ENCODE measurements at places on chromosomes 1 and 21. TPM values are rescaled to one million over a fixed set of nuclear protein-coding genes. Genes with fewer than 3 reads are reported as not detected.

WNT2B gene
- total RNA-seq: 0.32 TPM

HPDL gene
- 2.6 TPM for total RNA-seq

SPRR5 gene
- total RNA-seq: not detected

IFI44L gene
- 2.7 TPM for total RNA-seq

OR10J1 gene
- total RNA-seq: not detected

UBASH3A gene
- total RNA-seq: not detected

DNA sequence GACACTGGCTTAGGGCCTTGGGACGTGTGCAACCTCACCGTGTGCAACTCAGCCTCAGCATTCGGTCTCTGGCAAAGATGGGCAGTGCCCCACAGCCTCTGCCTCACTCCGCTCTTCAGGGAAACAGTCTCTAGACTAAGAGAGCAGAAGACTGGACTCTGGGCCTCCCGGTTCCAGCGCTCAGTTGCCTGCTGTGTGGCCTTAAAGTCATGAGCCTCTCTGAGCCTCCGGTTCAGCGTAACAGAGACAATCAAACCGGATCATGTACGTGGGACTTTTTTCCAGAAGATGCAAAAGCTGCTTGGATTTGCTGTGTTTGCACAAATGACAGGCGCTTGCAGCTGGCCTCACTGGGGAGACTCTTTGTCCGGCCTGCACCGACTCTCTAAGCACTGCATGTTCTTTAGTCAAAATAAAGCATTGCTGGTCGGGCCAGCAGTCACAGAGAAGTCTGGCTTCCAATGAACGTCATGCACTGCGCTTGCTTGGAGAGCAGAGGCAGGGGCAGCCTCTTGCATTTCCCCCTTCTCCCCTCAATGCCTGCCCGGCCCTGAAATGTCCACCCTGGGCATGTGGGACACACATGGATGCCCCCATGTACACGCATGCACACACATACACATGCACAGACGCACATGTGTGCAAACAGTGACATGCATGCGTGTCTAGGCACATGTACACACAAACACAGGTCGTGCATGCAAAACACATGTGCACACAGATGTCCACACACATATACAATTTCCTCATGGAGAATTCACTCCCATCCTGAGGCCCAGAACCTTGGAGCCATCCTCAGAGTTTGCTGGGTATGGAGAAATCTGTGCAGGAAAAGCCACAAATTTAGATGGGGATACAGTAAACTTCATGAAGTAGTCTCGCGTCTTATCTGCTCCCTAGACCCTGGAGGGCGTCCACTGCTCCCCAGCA, 152.4 kb downstream of the PRDM16 start:
- no peak overlapping the region for H3K4me3 ChIP-seq
- H3K27ac ChIP-seq: no peak overlapping the region
- H3K27me3 ChIP-seq: peaks cover 46% of the 10 kb centered on the region
- peaks cover 5% of the 10 kb centered on the region for H3K4me1 ChIP-seq

DNA sequence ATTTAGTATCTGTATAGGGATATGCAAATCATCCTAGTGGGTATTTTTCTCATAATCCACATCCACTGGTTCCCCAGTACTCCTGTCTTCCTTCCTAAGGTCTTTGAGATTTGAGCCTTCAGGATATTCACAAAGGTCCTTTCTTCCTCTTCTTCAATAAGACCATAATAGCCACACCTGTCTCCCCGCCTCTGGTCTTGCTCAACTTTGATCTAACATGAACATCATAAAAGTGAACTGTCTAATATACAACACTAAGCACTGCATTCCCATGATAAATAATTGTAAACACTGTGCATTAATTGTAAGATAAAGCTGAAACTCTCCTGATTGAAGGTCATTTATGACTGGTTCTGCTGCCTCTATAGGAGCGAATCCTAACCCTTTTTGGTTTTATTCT, 184.6 kb downstream of the DENND1B start:
- no peak for DNase-seq
- H3K36me3 ChIP-seq: no peaks in the 10 kb centered on the region
- H3K27me3 ChIP-seq: no peaks in the 10 kb centered on the region
- H3K4me1 ChIP-seq: no peaks in the 10 kb centered on the region
- H3K27ac ChIP-seq: no peak overlapping the region

- no peak overlapping the region for H3K27ac ChIP-seq
- no peaks in the 10 kb centered on the region for H3K36me3 ChIP-seq
- no peak overlapping the region for H3K4me3 ChIP-seq
- DNase-seq: no peak
- no peaks in the 10 kb centered on the region for H3K27me3 ChIP-seq
These were observed 106.7 kb upstream of the C8B start for GRCh38 chr1:57072401-57073110.

GRCh38 chr1:5522531-5523145, 469.6 kb downstream of the NPHP4 start:
- no peak overlapping the region for H3K27ac ChIP-seq
- H3K36me3 ChIP-seq: no peaks in the 10 kb centered on the region
- no peak overlapping the region for H3K4me3 ChIP-seq
- H3K4me1 ChIP-seq: no peaks in the 10 kb centered on the region

GRCh38 chr1:103931891-103932290, 182.2 kb downstream of the AMY1C start:
- H3K27ac ChIP-seq: no peak overlapping the region
- H3K4me3 ChIP-seq: no peak overlapping the region
- H3K36me3 ChIP-seq: no peaks in the 10 kb centered on the region

DNA sequence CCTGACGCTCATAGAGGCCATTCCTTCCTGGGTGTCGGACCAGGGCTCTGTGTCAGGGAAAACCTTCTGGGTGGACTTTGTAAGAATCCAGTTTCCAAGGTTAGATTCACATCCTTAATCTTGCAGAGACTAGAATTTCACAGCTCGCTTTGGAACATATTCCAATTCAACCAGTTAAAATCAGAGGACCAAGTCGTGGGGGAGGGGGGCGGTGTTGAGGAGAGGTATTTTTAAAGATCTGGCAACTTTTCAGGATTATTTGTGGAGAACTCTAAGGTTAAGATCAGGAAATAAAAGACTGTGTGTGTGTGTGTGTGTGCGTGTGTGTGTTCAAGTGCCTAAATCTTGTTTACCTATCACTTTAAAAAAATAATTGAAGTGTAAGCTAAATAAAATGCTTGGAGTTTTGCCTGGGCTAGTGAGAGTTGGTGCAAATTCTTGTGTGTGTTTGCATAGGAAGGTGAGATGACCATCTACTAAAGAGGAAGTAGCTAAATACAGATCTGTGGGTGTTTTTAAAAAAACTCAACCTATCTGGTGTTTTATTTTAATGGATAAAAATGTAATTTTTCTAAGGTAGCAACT, 21.8 kb downstream of the TENT5C start:
- H3K4me1 ChIP-seq: peaks cover 23% of the 10 kb centered on the region
- no peaks in the 10 kb centered on the region for H3K27me3 ChIP-seq
- H3K27ac ChIP-seq: no peak overlapping the region
- H3K4me3 ChIP-seq: no peak overlapping the region
- no peaks in the 10 kb centered on the region for H3K36me3 ChIP-seq

DNA sequence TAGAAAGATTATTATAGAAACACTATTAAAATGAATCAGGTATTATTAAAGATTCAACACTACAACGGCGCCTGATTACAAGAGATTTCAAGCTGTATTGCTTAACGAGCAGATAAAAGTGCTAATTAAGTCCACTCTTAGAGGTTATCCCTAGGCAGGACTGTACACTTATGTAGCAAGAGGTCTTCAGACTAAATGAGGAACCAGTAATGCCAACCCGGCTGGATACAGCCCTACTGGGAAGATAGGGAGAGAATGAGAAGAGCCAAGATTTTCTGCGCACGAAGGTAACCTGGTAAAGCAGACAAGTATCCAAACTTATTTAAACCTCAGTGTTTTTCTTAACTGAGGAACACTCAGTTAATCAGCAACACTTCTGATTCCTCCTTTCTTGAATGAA, 115.7 kb upstream of the HIVEP3 start:
- H3K27me3 ChIP-seq: no peaks in the 10 kb centered on the region
- H3K36me3 ChIP-seq: no peaks in the 10 kb centered on the region
- no peak for DNase-seq

- H3K4me1 ChIP-seq: peaks cover 38% of the 10 kb centered on the region
- no peaks in the 10 kb centered on the region for H3K36me3 ChIP-seq
- peak overlapping the region; percentile 96 for H3K4me3 ChIP-seq
- H3K27ac ChIP-seq: peak overlapping the region; percentile 94
These were observed 703 bp downstream of the PUM1 start for GRCh38 chr1:31064718-31065309.

DNA sequence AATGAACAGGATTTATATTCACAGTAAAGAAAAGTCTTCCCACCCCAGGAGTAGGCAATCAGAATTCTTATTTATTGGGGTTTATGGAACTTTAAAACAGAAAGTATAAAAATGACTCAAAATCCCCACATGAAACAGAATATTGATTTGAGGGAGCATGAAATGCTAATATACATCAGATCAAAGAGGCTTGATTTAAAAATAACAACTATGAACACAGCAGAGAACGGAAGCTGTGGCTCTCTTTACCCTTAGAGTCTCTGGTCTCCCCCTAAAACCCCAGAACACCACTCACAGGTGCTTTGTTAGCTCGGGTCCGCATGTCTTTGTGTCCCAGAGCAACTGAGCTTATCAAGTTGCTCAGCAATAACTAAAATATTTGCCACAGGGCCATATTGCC, 31.2 kb upstream of the FASLG start:
- no peak for DNase-seq
- no peaks in the 10 kb centered on the region for H3K27me3 ChIP-seq
- no peak overlapping the region for H3K27ac ChIP-seq

- H3K36me3 ChIP-seq: no peaks in the 10 kb centered on the region
- H3K27ac ChIP-seq: no peak overlapping the region
- no peak for DNase-seq
- H3K27me3 ChIP-seq: no peaks in the 10 kb centered on the region
- H3K4me3 ChIP-seq: no peak overlapping the region
These were observed 11.0 kb downstream of the IBA57 start for GRCh38 chr1:228176461-228177182.

- peaks cover 8% of the 10 kb centered on the region for H3K36me3 ChIP-seq
- H3K4me1 ChIP-seq: peaks cover 40% of the 10 kb centered on the region
- no peak overlapping the region for H3K4me3 ChIP-seq
- no peaks in the 10 kb centered on the region for H3K27me3 ChIP-seq
- DNase-seq: no peak
These were observed 27.2 kb downstream of the PTP4A2 start for GRCh38 chr1:31910933-31911332.

DNA sequence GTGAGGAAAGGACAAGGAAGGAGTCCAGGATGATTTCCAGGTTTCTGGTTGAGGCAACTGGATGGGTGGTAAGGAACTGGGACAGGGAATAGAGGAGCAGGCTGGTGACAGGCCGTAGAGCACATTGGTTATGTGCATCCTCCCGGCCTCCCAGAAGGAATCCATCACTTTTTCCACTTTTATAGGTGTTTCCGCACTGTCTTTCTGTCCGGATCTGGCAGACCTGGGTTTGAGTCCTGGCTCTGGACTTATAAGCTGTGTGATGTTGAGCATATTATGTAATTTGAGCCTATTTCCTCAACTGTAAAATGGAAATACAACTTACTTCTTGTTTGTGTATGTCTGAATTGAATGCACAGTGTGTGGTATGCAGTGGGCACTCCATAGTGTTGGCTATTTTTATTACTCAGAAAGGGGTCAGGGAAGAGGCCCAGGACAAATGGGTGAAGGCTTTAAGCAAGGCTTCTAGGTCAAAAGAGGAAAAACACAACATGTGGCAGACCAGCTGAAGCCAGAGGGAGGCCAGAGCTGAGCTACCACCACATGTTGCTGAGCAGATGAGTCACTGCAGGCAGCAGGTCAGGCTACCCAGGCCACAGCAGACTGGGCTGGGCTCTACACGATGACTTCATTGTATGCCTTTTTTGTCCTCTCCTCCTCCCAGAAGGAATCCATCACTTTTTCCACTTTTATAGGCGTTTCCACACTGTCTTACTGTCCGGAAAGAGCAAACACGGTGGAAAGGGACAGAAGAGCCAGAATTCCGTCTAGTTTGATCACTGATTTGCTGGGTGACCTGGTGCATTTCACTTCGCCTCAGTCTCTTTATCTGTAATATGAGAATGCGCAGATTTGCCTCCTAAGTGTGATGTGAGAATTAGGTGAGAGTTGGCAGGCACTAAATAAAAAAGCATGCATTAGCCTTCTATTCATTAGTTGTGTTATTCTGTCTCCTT, 791 bp upstream of the MAST2 start:
- H3K4me1 ChIP-seq: peaks cover 39% of the 10 kb centered on the region
- no peaks in the 10 kb centered on the region for H3K27me3 ChIP-seq
- peak overlapping the region; percentile 93 for H3K27ac ChIP-seq
- H3K4me3 ChIP-seq: peak overlapping the region; percentile 75
- no peaks in the 10 kb centered on the region for H3K36me3 ChIP-seq

- no peak for DNase-seq
- no peaks in the 10 kb centered on the region for H3K27me3 ChIP-seq
- no peaks in the 10 kb centered on the region for H3K36me3 ChIP-seq
- peak overlapping the region; percentile 84 for H3K27ac ChIP-seq
These were observed 1.5 kb downstream of the EPRS1 start for GRCh38 chr1:220044678-220045355.

GRCh38 chr1:230895452-230895851, 27.1 kb upstream of the C1orf198 start:
- H3K27me3 ChIP-seq: no peaks in the 10 kb centered on the region
- no peaks in the 10 kb centered on the region for H3K4me1 ChIP-seq
- H3K27ac ChIP-seq: no peak overlapping the region
- H3K4me3 ChIP-seq: no peak overlapping the region

DNA sequence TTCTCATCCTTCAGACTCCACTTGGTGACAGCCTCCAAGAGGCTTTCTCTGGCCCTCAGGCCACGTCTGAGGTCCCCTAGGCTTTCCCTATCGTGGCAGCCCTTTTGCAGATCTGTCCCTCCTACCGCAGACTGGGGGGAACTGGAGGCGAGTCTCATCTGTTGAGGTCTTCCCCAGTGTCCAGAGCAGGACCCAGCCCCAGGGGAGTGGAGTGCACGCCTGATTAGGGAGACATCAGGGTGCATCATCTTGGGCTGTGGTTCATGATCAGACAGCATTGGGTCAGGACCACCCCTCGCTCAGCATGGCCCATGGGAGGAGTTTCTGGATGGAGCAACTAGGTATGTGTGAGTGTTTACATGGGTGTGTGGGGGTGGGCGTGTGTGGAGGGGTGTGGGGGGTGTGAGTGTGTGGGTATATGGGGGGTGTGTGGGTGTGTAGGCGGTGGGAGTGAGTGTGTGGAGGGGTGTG, 8.5 kb upstream of the MATN1 start:
- H3K4me1 ChIP-seq: no peaks in the 10 kb centered on the region
- no peaks in the 10 kb centered on the region for H3K36me3 ChIP-seq
- no peak for DNase-seq
